ENCODE measurements at places on chromosomes 6 and 20. TPM values are rescaled to one million over a fixed set of nuclear protein-coding genes. Genes with fewer than 3 reads are reported as not detected.
A peak's percentile ranks its signal among the peaks of the same experiment; 100 is the strongest.

DNA sequence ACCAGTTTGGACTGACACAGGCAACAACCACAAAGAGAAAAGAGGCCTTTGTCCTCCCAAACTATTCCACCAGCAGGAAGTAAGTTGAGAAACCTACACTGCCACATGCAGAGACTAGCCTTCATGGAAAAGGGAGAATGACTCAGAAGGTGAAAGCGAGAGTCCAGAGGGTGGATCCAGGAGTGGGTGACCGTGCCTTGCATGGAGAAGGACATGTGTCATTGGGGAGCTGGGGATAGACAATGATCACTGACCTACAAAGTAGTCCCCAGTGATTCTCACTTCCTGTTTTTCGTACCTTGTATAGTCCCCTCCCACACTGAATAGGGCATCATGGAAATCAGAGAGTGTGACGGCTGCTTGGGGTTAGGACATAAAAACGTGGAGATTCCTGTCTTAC lies 91.9 kb downstream of the MYLK4 start:
- peak; percentile 10 for DNase-seq

GRCh38 chr20:12053353-12053752 lies 135.7 kb downstream of the BTBD3 start:
- peak; percentile 2 for DNase-seq

- no peak for DNase-seq
Measured at GRCh38 chr20:20327746-20328145, 40.2 kb upstream of the INSM1 start.

DNA sequence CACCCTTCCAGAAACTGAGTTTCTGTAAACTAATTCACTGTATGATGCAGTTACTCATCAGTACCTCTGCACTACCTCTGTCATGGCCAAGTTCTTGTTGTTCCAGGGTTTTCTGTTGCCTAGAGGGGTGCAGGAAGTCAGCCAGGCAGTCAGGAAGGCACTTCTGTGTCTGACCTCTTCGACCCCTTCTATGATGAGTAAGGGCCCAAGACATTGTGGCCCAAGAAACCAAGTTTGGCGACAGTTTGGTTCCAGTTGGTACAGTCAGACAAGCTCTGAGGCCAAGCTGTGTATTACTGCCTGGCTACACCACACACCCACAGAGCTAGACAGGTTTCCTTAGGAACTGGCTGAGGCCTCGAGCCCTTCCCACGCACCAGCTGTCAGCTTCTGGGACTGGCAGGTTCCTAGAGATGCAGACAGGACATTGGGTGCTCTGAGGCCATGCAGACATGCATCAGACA lies 41.2 kb downstream of the TRAF3IP2 start:
- DNase-seq: peak; percentile 51

- no peak for DNase-seq
Measured at GRCh38 chr20:8427419-8428040, 295.5 kb downstream of the PLCB1 start.

- no peak for DNase-seq
Measured at GRCh38 chr20:58467572-58468527, 47.3 kb downstream of the APCDD1L start.

GRCh38 chr6:113640051-113640450 lies 217.1 kb upstream of the MARCKS start:
- no peak for DNase-seq

- no peak for DNase-seq
Measured at GRCh38 chr6:148578489-148578814, 168.4 kb upstream of the UST start.

The IRAK1BP1 gene
- total RNA-seq: 2.6 TPM

The BMP2 gene
- not detected for total RNA-seq

The WFDC6 gene
- not detected for total RNA-seq
